Germinal center (tissue), 1 donor: ENCODE measurements at places on chromosomes 6 and 20.
A peak's percentile ranks its signal among the peaks of the same experiment; 100 is the strongest.

- DNase-seq: no peak
Observed at GRCh38 chr20:50054626-50055511, 58.1 kb downstream of the UBE2V1 start.

DNA sequence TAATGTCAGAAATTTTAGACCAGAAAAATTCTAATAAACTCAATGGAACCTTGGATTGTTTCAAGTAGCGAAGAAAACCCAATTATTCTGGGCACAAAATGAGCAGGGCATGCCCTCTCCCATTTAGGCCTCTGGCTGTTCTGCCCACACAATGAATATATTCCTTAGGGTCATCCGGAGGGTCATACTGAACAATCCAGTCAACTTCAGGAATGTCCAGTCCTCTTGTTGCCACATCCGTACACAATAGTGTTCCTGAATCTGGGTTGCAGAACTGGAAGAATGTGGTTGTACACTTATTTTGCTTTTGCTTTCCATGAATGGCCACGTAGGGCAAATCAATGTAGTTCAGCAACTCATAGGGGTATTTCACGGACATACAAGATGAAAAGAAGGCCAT, 23.4 kb upstream of the RNF144B start:
- DNase-seq: no peak

- no peak for DNase-seq
Observed at GRCh38 chr6:37100745-37101144, 69.2 kb upstream of the PIM1 start.

GRCh38 chr6:6740595-6740994, 152.1 kb downstream of the LY86 start:
- DNase-seq: no peak

DNA sequence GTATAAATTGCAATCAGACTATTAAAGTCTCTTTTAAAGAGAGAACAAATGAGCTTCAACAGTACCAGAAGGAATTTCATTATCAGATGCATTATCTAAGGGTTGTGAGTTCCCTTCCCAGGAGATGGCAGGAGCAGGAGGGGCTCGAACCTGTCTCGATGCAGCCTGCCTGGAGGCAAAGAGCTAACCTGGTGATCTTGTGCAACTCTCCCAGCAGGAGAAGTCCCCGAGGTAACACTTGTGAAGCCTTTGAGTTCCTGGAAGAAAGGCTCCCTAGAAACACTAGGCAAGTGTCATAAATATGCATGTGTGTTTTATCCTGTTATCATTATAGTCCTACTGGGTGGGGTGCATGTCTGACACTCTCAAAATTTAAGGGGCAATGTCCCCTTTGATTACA, 232.2 kb upstream of the ARID1B start:
- DNase-seq: no peak

DNA sequence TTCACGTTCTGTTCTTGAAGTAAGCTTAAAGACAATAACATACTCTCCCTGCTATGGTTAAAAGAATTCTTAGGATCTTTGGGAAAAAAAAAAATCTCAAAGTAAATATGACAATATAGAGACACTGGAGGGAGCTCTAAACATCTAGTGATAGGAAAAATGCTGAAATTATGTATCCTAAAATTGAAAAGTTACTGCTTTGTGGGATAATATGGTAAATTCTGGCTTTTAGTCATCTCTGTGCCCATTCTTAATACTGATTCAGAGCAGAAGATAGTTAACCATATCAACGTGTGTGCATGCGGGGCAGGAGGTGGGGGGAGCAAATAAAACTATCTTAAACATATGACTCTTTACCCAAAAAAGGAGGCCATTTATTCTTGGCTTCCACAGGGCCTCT, 165.4 kb downstream of the GMPR start:
- no peak for DNase-seq

DNA sequence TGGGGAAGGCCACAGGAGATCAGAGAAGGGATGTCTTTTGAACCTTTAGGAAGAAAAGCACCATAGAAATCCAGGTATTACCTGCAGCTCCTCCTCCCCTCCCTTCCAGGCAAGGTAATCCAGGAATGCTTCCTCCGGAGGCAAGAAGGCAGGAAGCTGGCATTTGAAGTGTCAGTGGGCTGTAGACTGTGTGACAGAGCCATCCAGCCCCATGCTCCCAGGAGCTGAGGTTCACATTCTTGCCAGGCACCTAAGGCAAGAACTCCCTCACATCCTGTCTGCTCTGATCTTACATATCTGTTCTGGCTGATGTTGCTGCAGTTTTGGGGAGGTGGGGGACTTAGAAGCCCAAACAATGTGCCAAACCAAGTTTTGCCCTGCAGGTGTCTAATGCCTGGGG, 27.8 kb upstream of the SCUBE3 start:
- DNase-seq: no peak

- no peak for DNase-seq
Observed at GRCh38 chr20:55375920-55376319, 629.4 kb downstream of the CBLN4 start.

DNA sequence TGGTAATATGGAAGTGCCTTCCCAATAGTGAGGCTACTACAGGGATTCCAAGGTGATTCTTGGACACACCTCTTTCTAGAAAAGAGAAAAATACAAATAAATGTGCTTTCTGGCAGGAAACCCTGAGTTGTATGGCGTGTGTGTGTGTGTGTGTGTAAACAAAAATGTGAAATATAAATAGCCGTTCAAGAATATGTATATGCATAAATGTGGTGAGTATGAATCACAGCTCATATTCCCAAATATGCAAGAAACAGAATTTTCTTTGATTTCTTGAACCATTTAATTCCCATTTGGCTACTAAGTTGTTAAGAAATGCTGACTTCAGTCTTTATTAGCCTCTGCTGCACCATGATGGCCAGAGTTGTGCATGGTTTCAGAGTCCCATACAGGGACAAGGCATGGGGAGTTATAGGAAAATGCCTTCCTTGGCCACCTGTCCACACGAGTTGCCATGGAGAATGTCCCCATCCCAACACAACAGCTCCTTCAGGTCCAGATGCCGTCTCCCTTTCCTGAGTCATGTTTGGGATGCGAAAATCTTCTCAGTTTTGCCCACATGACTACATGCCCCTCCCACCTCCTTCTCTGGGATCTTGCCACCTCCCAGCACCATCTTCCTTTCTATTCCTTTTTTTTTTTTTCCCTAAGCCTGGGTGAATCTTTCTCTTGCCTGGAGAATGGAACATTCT, 312.4 kb upstream of the ECI2 start:
- DNase-seq: no peak

- peak; percentile 76 for DNase-seq
Observed at GRCh38 chr20:58481481-58482021, 33.6 kb downstream of the APCDD1L start.

DNA sequence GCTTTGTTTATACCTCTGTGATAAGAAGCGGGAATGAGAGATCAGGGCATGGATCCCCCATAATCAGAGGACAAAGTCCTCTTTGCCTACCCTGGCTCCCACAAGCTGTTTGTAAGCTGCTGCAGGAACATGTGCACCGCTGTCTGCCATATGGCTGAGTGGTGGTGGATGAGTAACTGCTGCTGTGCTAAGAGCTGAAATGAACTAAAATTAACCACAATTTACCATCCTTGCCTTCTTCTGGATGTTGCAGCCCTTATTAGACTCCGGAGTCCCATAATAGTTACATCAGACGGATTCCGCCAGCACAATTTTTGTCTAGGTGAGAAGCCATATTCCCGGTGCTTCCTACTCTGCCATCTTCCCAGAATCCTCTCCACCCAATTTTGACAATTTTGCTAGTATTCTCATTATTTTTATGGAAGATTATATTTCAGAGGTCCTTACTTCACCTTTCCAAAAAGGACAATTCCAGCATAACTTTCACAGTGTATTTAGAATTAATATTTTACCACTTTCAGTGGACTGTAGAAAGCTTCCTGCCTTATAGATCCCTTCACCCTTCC, 6.0 kb upstream of the CMTR1 start:
- DNase-seq: no peak

- no peak for DNase-seq
Observed at GRCh38 chr6:17354700-17355403, 38.5 kb upstream of the CAP2 start.

DNA sequence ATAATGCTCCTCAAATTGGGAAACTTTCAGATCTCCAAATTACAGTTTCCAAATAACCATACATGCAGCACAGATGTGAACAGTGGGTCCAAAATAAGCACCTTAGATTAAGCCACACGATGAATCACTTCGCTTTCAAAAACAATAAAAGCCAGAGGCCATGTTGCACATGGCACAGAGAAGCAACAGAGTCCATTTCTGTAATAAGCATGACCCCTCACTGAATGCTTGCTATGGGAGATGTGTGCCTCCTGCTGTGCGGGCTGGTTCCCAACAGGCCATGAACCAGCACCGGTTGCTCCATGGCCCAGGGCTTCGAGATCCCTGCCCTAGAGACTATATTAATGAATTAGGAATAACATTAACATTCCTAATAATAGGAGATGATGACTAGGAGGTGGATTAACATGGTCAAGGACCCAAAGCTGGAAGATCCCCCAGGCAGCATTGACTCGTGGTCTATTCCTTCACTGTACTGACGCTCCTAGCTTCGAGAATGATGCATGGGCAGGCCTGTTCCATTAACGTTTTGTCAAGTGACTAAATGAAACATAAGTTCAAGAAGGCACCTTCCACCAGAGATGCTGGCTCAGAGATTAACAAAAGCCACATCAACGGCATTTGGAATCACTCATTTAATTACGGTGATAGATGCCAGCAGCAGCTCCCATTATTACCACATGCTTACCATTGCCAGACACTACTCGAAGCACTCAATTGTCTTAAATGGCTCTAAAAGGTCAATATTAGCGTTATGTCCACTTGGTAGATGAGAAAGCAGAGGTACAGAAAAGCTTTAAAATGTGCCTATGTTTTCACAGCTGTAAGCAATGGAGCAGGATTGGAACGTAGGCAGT, 470.6 kb upstream of the AGPAT4 start:
- DNase-seq: no peak

- DNase-seq: peak; percentile 6
Observed at GRCh38 chr6:26613689-26614683, 17.2 kb downstream of the ABT1 start.

GRCh38 chr6:110456694-110457093, 19.7 kb downstream of the SLC22A16 start:
- DNase-seq: no peak

DNA sequence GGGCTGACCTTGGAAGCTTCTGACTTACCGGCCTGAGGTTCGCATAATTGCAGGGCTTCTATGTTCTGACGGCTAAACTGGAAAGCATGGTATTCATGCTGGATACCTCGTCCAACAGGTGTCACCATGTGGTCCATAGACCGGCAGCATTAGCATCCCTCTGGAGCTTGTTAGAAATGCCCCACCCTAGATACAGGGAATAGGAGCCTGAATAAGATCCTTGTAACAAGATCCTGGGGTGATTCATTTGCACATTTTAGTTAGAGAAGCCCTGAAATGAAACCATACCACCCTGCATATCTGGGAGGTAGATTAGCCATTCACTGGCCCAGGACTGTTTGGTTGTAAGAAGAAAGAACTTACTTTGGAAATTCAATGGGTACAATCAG, 77.7 kb downstream of the TMEM170B start:
- no peak for DNase-seq

GRCh38 chr6:4931530-4932227, 72.2 kb downstream of the RPP40 start:
- DNase-seq: no peak

DNA sequence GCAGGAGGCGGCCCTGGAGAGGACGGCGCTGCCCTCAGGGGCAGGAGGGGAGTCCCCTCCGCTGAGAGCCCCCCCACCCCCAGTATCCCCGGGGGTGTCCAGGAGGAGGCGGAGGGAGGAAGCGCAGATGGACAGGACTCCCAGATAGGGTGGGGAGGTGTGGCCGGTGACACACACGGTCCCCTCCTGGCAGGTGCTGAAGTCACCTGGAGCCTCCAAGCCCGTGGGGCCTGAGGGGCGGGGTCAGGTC, 1.4 kb downstream of the STMN3 start:
- DNase-seq: no peak

DNA sequence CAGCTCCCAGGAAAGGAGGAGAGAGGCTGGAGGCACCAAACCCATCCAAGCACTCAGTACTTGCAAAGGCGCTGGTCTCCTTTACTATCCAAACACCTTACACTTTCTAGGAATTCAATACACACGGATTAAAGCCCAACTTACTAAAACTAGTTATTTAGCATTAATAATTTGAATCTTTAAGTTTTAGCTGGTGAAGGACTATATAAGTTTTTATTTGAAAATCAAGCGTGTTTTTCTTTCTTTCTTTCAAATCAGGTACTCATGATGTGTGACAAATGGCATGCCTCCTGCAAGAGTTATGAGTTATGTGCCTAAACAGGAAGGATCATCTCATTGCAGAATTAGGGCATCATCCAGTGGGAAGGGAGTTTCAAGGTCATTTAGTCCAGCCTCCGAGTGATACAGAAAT, 263.7 kb downstream of the ADGB start:
- DNase-seq: no peak

GRCh38 chr6:106118835-106119431, 32.8 kb downstream of the PRDM1 start:
- no peak for DNase-seq

GRCh38 chr6:38673397-38674165, 29.4 kb downstream of the GLO1 start:
- DNase-seq: no peak

DNA sequence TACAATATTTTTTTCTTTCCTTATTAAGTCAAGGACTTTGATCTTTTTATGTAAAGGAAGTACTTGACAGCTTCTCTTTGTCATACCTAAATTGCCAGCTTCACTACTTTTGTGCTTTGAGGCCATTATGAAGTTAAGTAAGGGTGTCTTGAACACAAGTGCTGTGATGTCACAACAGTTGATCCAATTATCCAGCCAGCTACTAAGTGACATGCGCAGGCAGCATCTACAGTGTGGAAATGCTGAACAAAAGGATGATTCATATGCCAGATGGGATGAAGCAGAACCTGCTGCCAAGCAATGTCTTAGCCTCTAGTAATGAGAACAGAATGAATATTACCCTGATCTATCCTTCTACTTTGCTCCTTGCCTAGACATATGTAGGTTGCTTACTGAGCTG, 68.3 kb upstream of the TMEM244 start:
- DNase-seq: no peak

- no peak for DNase-seq
Observed at GRCh38 chr20:62489186-62489931, 13.6 kb upstream of the GATA5 start.

- no peak for DNase-seq
Observed at GRCh38 chr20:1782181-1782580, 113.0 kb upstream of the SIRPA start.

DNA sequence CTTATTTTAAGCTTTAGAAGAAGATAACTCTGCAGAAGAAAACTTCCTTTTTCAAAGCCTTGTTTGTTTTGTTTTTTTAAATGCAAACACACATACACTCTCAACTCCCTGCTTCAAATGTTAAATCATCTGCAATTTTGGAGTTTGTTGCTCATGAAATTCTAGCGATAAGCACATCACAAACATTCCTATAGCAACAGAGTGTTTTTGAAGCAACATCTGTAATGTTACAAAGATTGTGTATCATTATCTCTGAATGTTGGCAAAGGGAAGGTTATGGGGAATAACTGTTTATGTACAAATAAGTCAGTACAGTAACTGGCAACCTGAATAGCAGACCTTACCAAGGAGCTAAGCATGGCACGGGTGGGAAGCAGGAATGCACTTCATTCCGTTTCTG, 84.8 kb upstream of the MRPS10 start:
- DNase-seq: no peak
